CD8-positive, alpha-beta T cell (primary cell): ENCODE measurements at places on chromosomes 12 and 14.

DNA sequence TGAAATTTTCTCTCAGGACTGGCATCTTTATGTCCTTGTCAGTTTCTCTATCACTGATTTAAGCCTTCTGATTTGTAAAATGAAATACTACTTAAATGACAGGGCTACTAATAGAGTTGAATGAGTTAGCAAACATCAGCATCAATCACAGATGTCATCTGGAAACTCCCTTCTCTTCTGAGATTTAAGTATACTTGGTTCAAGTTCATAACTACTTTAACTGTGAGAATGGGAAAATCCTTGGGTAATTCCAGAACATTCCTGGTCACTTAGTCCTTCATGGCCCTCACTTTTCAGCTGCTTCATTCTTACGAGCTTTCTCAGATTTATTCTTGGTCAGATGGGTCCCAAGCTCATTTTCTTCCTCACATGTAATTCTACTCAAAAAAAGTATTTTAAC lies 1655.3 kb upstream of the FLRT2 start:
- no peak for DNase-seq

GRCh38 chr14:56953884-56954283 lies 143.6 kb upstream of the OTX2 start:
- no peak for DNase-seq

DNA sequence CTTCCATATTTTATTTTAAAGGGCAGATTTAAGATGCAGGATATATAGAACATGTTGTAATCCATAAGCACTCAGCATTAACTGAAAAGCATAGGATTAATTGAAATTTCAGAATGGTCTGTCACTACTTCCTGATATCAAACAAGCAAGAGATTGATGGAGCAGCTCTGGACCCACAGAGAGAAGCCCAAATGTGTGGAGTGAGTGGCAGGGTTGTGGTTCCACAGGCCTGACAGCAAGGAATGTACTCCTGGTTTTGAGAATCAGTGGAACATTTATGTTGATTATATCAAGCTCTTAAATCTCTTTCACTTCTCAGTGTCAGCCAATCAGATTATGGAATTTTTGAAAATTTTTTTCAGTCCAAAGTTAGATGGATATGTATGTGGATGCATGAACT lies 267.6 kb upstream of the PRICKLE1 start:
- DNase-seq = no peak

DNA sequence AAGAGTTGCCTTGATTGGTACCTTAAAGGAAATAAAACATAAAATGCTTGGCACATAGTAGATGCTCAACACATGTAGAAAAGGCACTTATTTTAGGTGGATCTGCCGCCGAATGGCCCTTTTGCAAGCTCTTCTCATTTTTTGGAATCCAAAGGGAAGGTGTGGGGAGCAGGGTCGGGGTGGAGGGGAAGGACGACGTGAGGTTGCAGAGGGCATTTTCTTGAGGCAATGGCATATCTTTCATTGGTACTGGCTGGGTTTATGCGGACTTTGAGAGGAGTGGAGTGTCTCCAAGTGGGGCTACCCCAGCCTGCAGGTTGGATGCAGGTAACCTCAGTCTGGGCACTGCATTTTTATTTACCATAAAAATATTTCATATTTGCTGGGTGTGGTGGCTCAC lies 8.1 kb downstream of the RTL1 start:
- no peak for DNase-seq

DNA sequence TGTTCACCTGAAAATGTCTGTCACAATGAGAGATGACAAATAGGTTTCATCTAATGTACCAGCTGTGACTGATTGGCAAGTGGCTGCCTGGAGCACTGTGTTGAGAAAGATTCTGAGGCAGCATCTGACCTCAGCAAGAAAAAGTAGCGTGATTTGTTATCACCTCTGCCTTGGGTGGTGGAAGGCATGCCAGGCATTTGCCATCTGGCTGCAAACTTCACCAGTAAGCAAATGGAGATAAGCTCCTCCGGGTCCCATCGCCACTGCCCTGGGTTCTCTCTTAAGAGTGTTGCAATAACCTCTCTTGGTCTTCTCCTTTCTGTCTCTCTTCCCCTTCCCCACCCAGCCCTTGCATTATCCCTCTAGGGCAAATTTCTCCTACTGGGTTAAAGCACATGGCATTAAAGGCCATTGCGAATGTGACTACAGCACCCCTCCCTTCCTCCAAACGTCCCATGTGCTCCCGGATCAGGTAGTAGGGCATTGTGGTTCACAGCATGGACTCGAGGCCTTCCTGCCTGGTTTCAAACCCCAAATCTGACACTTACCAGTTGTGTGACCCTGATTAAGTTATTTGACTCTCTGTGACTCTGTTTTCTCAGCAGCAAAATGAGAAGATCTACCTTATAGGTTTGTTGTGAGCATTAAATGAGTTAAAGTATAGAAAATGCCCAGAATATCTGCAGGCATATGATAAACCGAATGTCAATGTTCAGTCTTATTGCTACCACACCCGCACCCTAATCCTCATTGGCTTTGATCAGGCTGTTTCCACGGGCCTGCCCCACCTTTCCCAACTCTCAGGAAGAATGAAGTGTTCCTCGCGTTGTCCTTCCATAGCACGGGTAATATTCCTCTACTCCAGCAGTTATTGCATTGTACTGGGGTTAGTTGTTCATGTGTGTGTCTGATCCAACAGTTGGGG lies 8.2 kb upstream of the LGALS3 start:
- no peak for DNase-seq
